T-helper 17 cell (primary cell): ENCODE measurements at places on chromosomes 2 and 18.

DNA sequence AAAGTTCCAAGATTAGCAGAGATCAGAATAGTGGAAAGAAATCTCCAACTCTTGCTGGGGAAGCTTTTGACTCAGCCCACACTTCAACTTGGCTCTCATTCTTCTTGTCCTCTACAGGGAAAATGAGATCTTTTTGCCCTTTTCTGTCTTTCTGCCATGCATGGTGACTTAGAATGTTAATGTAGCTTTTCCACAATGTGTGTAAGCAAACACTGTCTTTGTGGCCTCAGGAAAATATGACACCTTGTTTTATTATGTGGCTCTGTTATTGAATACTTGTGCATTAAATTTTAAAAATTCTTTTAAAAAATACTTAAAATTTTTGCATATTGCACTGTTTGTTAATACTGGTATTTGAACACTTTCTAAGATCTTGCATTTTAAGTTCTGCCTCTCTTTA lies 65.4 kb upstream of the WDR75 start:
- H3K36me3 ChIP-seq: no peaks in the 10 kb centered on the region
- no peak overlapping the region for H3K27ac ChIP-seq
- no peaks in the 10 kb centered on the region for H3K27me3 ChIP-seq
- DNase-seq: no peak
- H3K4me3 ChIP-seq: no peak overlapping the region
- peaks cover 6% of the 10 kb centered on the region for H3K4me1 ChIP-seq

GRCh38 chr2:230895536-230896345 lies 29.3 kb downstream of the GPR55 start:
- H3K27me3 ChIP-seq: peaks cover 77% of the 10 kb centered on the region
- no peaks in the 10 kb centered on the region for H3K36me3 ChIP-seq
- no peak overlapping the region for H3K27ac ChIP-seq
- peaks cover 9% of the 10 kb centered on the region for H3K4me1 ChIP-seq

DNA sequence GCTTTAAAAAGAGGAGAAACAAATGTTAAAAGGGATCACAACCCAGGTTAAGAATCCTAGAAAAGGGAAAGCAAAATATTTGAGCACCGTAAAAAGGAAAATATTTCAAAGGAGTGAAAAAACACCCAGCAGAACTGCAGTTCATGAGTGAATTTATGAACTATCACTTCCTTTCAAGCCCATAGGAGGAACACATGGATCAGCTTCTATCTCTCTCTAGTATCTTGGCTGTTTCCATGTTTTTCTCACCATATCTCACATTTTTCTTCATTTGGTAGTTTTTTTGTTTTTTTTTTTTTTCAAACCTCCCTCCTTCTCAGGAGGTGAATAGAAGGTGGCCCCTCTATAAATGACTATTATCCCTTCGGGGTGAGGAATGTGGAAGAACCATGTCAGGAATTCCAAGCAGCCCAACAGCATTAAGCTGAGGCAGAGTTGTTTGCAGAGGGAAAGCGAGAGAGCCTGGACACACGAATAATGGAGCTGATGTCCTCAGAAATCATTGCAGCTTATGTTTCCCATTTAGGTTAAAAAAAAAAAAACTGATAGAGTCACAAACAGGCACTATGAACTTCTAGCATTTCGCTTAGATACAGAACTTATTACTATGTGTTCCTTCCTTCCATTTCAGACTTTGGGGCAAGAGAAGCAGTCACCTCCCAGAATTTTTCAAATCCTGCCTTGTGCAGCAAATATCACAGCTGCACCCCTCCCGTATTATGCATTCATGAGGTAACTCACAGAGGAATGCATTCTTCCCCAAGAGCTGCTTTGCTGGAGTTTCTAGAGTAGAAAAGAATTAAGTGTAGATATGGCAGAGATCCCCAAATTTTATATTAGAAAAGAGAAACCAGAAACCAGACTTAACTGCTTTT lies 315.6 kb downstream of the IRS1 start:
- H3K27ac ChIP-seq: no peak overlapping the region
- peaks cover 2% of the 10 kb centered on the region for H3K36me3 ChIP-seq
- peaks cover 5% of the 10 kb centered on the region for H3K4me1 ChIP-seq

DNA sequence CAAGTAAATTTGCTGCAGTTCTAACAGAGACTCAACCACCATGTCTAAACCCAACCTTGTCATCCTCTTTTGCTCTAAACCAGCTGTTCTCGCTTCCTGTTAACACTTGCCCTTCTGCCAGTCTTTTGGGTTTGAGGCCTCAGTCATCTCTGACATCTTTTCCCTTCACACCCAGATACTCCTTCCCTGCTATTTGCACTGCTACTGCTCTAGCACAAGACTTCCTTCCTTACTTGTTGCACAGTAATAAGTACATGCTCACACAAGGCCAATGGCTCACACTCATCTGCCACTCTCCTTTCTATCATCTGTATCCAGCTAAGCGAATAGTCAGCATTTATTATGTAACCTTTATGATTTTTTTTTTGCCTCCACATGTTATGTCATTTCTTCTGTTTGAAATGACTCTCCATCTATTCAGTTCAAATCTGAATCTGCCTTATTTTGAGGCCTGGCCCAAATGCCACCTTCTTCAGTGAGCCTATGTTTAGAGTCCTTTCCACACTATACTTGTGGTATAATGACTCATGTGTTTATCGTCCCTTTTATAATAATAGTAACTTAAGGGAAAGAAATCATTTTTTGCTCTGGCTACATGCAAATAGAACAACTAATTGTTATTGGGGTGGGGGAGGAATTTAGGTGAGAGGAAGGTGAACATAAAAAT lies 22.5 kb upstream of the CDKL4 start:
- no peak overlapping the region for H3K4me3 ChIP-seq
- no peaks in the 10 kb centered on the region for H3K27me3 ChIP-seq
- H3K27ac ChIP-seq: peak overlapping the region; percentile 24
- peaks cover 7% of the 10 kb centered on the region for H3K4me1 ChIP-seq
- H3K36me3 ChIP-seq: no peaks in the 10 kb centered on the region

- H3K4me3 ChIP-seq: no peak overlapping the region
- no peaks in the 10 kb centered on the region for H3K4me1 ChIP-seq
- H3K27ac ChIP-seq: no peak overlapping the region
- peaks cover 4% of the 10 kb centered on the region for H3K27me3 ChIP-seq
- DNase-seq: no peak
These were observed 177.6 kb upstream of the HDAC4 start for GRCh38 chr2:239578381-239578780.
